ENCODE measurements at places on chromosomes 4 and X. TPM values are rescaled to one million over a fixed set of nuclear protein-coding genes. Genes with fewer than 3 reads are reported as not detected.

Gene USP38
- total RNA-seq = 12.9 TPM

Gene GAGE12F
- total RNA-seq = not detected

Gene COL25A1
- total RNA-seq = 0.04 TPM

Gene FGFBP1
- total RNA-seq = 402 TPM

Gene TCEAL7
- 0.16 TPM for total RNA-seq

Gene SPATA4
- not detected for total RNA-seq

Gene PCYT1B
- 0.64 TPM for total RNA-seq

Gene CT83
- total RNA-seq = not detected

Gene UGT2B10
- total RNA-seq = not detected

Gene ZNF81
- 7.8 TPM for total RNA-seq

DNA sequence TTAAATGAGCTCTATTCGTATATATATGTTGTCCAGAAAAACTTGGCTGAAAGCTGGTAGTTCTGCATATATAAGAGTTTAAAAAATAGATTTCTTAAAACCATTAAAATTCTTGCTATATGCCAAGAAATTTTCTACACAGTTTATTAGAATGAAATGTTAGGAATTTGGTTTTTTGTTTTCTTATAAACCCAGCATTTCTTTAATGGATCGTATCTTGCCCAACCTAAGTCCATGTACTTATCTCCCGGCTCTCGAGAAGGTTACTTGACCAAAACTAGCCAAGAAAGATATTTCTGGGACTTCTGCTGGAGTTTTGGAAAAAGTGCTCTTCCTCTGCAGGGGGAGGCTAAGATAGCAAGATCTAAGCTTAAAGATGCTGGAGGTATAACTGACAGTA, 4.7 kb upstream of the ASB5 start:
- ATAC-seq = no peak

GRCh38 chr4:41069838-41070237, 144.5 kb downstream of the APBB2 start:
- no peak for ATAC-seq

DNA sequence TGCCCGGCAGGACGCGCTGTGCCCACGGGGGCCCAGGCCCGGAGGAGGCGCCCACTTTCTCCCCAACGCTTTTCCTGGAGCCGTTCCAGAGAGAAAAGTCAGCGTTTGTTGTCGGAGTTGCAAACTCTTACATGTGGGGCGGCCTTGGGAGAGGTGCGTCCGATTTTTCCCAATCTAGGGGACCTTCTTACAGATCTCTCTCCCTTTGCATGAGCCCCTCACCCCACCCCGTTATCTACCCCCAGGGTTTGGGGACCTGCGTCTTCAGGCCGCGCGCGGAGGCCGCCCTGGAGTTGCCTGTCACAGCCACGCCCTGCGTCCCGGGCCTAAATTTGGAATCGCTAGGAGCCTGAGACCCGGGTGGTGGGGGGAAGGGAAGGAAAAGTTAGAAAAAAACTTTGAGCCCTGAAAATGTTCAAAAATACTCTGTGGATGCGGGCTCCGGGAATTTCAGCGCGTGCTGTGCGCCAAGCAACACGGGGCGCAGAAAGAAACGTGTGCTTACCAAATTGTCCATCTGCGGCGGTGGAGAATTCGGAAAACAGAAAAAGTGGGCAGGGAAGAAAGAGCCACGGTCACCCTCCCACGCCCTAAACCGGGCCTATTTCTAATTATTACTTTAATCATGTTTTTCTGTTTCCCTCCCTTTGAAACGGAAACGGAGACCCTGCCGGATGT, 587 bp downstream of the CD99 start:
- peak; percentile 30 for ATAC-seq

DNA sequence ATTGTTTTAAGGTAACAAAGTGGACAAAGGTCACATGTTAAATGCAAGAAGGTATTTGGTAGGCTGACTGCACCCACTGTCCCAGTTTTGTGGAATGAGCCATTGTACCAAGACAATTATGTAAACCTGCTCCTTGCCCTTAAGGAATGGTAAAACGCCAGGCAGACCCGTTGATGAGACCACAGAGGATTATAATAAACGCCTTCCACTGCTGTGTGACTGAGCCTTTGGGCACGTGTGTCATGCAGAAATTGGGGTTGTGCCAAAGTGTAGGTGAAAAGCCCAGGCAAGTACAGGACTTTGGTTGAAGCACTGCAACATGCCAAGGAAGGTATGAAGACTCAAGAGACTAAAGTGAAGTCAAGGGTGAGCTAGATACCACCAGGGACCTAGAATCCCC, 59.7 kb downstream of the LRRC66 start:
- ATAC-seq = no peak

DNA sequence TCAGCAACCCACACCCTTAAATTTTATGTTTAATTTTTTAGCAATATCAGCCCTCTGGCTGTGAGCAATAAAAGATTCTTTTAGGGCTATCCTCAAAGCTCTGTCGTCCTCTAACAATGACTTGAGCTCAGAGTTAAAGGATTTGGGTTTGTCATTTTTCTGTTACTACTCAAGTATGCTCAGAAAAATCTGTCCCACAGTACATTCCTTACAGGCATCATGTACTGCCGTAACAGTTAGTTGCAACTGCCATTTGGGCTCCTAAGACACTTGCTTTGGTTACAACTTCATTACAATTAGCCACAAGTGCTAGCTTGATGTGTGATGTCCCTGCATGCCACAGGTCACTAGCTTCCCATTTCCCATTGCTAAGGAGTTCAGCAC, 33.2 kb downstream of the COQ2 start:
- no peak for ATAC-seq

- no peak for ATAC-seq
Measured at GRCh38 chr4:151673908-151674520, 86.8 kb downstream of the GATB start.

DNA sequence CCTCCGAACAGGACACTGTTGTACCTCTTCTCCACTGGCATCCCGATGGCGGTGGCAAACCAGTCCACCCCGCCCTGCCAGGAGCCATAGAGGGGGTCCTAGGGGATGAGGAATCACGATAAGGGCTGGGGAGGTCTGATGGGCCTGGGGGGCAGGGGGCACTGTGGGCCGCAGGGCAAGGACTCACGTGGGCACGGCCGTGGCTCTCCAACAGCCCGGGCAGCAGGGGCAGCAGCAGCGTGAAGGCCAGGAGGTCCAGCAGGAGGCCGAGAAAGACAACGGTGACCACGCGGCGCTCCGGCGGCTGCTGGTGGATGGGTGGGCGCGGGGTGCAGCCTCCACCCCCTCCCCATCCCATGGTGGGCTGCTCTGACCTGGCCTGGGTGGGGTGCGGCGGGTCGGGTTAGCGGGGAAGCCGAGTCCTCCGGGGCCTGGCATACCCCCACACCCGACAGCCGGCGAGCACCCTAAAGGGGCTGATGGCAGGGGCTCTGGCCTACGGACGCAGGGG, 29.6 kb downstream of the NOP14 start:
- peak; percentile 0 for ATAC-seq

- ATAC-seq = no peak
Measured at GRCh38 chr4:20252656-20253282, 1.1 kb downstream of the SLIT2 start.

DNA sequence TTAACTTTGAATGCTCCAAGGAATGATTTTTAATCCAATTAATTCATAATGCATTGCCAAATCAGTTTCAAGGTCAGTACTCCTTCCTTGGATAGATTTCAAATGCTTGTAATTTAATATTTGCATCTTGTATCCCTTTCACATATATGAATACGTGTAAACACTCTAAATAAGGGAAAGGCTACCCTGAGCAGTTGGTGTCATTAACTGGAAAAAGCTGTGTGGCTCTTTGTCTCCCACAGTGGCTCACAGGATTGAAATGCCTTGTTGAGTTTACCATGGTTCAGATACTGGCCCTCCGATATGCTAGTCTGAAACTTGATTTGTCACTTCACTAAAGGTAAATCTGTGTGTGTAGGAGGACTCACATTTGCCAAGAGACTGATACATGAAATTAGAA, 16.7 kb upstream of the ACOT9 start:
- ATAC-seq = no peak

- no peak for ATAC-seq
Measured at GRCh38 chrX:52341493-52341892, 27.3 kb upstream of the XAGE2 start.

GRCh38 chrX:110407910-110408545, 49.4 kb downstream of the RTL9 start:
- peak; percentile 54 for ATAC-seq

- ATAC-seq = peak; percentile 74
Measured at GRCh38 chr4:147822128-147822527, 90.2 kb downstream of the ARHGAP10 start.

DNA sequence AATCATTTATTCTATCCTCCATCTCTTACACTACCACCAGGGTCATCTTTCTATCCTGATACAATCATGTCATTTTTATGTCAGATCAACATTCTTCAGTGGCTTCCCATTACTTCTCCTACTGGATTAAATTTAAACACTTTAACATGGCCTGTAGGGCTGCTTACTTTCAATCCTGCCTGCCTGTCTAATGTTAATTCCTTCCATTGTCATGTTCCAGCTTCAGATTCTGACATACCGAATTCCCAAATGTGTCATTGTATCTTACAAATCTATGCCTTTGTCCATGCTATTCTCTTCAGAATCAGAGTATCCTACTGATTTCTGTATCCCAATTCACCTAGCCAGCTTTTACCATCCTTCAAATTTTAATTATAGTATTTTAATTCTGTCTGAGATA, 49.9 kb upstream of the FHDC1 start:
- ATAC-seq = no peak

DNA sequence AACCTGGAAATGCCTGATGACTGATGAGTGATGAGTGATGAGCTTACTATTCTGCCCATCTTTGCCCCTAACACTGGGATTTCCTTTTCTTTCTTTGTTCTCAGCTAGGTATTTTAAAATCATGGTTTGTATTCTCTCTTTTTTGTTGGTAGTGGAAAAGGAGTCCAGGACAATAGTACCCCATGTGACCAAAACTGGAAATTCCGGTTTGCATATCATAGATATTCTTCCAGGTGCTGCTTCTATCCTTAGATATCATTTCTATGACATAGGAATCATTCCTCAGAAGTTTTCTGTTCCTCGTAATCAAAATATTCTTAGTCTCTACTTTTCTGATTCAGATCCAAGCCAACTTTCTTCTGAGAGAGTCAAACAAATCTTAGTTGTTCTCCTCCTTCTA, 320.5 kb upstream of the TET2 start:
- ATAC-seq = no peak

DNA sequence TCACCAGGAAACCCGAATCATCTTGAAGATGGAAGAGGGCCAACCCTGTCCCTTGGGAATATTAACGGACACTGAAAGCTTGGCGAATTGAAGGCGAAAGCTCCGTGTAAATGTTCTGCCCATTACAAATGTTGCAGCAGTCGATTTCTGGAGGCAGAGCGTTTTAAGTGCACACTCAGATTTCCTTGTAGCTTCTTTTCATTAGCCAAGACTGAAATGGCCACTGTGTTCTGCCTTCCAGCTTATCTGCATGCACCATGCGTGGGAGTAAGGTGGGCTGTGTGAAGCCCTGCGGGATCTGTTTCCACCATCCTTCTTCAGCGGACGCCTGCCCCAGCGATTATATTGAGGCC, 1.3 kb downstream of the SMIM20 start:
- ATAC-seq = no peak

Data from esophagus mucosa (tissue), 1 donor.